NCI-H1436 treated with DMSO at 0.1 percent for 48 hours (cell line): ENCODE measurements at places on chromosomes 6 and 20.

GRCh38 chr20:4681991-4682401 lies 39.7 kb upstream of the PRND start:
- DNase-seq: no peak

DNA sequence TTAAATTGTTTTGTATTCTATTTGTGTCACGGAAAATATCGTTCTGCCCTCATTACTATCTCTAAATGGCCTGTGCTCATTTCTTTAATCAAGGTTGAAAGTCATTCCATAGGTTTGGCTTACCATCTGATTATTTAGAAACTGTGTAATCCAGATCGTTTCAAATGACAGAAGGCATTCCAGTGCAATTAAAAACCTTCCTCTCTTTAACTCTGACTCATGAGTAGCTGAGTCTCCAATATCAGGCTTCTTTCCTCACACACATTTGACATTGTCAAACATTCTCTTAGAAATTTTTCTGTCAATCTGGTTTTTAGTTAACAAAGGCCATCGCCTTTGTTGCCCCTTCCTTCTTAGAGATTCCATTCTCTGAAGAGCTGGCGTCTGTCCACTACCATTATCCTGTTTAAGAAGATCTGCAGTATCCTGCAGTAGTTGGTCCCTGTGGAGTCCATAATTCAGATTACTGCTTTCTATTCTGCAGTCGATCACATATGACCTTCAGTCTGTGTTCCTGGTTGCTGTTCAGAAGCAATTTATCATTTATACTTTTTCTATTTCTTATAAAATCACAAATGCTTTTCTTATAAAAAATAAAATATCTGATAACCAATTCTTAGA lies 3.9 kb upstream of the TRDN start:
- no peak for DNase-seq

DNA sequence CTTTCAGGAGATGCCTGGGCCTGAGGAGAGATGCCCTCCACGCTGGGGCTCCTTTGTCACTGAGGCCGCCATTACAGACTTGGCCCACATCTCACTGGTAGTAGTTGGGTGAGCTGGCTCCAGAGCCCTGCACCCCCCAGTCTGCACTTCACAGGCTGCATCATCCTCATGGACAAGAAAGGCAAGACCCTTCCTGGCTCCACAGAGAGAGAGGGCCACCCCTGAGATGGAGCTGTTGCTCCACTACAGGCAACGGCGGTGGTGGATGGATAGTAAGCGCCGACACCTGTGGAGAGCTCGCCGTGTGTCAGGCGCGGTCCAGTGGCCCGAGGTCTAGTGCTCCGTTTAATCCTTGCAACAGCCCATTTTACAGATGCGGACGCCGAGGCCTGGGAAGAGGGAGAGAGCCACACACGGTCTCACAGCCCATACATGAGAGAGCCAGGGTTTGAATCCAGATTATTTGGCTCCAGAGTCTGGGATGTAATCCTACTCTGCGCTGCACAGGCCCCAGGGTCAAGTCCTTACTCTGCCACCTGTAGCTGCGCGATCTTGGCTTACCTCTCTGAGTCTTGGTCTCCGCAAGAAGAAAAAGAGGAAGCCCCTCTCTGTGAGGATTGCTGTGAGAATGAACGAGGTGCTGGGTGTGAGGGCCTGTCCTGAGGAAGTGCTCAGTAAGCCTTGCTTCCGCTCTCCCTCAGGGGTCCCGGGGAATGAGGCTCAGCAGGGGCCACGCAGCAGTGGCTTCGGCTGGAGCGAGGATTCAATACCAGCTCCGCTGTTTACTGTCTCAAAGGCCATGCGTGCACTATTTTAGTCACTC lies 34.5 kb downstream of the SPDEF start:
- DNase-seq: no peak

DNA sequence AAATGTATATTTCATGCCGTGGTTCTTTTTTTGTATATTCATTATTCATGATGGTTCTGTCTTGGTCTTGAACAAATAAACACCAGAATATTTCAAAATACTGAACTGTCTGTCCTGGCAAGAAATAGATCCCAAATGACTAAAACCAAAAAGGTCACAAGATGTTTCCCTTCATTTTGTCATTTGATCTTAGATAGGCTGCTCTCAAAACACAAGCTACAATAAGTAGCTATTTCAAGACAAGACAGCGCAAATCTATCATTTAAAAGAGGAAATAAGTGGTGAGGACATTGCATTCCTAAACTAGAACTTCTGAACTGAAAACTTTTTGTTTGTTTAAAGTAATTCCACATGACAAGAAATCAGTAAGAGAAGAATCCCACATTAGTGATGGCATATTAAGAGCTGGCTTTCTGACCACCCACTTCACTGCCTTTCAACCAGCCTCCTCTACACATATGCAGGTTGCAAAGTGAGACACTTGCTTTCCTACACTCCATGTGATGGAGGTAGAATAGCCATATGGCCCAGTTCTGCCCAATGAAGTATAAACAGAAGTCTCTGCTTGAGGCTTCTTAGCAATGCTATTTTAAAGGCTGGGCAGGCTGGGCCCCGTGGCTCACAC lies 54.4 kb upstream of the CCDC28A start:
- no peak for DNase-seq

DNA sequence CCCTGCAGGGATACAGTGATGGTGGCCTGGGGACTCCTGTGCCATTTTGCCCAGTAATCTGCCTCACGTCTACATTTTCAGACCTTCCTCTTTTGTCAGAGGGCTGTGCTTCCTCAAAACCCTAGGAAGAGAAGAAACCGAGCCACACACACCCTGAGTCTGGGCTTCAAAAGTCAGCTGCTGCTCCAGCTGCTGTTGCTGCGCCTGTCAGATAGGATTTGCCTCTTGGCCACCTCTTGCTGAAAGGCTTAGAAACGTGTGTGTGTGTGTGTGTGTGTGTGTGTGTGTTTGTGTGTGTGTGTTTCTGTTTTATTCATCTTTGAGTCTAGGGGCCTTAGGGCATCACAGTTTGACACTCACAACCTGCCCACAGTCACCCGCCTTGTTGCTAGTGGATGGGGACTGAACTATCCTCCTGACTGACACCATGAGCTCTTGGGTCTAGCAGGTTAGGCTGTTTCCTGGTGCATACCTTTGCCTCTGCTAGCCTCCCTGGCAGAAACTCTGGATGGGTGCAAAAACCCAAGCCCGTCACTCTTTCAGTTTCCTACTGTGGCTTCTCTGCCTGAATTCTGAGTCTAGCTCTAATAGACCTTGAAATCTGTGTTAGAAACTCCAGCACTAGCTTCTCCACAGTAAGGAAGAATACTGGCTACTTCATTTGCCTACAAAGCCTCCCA lies 94.9 kb upstream of the CEP85L start:
- no peak for DNase-seq
